Fibroblast of the aortic adventitia (primary cell): ENCODE measurements at places on chromosomes 7 and 10.
A peak's percentile ranks its signal among the peaks of the same experiment; 100 is the strongest.

- no peak for DNase-seq
These were observed 86.7 kb downstream of the GFRA1 start for GRCh38 chr10:116186273-116186672.

DNA sequence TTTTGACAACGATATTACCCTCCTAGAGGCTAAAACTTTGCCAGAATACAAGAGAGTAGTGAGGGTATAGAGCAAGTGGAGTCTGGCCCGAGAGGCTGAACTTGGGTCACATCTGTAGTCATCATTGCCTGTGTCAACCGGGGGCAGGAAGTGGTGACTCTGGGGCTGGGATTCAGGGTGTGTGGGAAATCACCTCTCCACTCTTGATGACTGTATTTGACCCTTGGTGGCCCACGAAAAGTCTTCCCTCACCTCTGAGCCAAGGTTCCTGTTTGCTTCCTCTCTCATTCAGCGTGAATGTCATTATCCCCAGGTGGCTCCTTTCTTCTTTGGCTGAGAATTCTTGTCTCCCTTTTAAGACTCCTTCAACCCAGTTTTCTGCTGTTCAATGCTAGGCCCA is 240.4 kb downstream of the ABCA13 start:
- DNase-seq: no peak

DNA sequence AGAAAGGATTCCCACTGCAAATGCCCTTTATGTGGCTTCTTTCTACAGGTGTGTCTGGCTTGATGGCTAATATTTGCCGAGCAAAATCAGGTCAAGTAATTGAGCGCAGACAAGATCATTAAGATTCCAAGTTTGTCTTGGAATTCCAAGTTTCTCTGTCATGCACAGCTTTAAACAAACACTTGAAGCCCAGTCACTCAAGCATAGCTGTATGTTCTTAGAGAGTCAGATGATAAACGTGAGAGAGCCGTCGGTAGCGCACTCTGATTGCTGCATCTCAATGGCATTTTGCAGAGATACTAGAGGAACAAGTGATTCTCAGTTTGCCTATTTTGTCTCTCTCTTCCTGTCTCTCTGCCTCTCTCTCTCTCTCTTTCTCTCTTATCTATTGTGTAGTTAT is 658 bp downstream of the DMBT1 start:
- no peak for DNase-seq

- peak; percentile 2 for DNase-seq
These were observed 56.5 kb downstream of the PLXDC2 start for GRCh38 chr10:19872504-19873271.

- no peak for DNase-seq
These were observed 223.2 kb downstream of the SH2D4B start for GRCh38 chr10:80760914-80761371.

DNA sequence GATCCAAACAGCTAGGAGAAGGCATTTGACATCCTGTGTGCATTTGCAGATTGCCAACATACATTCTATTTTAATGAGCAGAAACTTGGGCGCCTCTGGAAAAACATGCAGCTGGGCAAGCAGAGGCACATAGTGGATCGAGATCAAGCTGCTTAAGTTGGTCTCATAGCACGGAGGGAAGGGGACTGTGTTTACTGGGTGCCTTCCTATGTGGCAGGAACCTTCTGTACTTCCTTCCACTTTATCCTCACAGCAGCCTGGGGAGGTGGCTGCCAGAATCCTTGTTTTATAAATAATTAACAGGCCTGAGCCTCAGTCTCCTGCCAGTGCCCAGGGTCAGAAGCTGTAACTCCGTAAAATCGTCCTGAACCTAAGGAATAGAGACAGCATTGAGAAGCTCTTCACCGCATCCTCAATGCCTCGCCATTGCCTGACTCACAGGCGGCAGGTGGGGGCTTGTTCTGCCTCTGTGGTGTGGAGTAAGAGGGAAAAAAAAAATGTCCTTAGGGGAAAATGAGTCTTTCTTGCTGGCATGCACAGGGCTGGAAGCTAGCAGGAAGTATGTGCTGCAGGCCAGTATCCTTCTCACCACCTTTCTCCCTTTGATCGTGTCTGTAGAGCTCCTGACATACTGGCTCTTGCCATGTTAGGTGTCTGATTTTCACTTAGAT is 6.2 kb downstream of the VWA2 start:
- no peak for DNase-seq
